ENCODE measurements at places on chromosomes 2 and 18.

DNA sequence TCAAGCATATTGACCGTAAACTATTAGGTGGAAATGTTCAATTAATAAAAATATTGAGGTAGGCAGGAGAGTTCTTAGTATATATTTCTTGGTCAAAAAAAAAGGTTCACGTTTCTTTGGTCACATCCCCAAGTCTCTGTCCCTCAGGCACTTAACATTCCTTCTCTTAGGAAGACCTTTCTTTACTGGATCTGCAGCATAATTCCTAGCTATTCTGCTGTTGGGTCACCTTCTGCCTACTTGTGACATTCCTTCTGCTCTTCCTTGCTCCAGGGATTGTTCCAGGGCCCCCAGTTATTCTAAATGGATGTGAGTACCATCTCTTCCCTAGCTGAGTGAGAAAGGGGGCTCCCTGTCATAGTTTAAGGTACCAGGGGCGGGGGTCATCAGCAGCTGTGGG lies 4.2 kb downstream of the UGP2 start:
- no peak for DNase-seq

- DNase-seq: no peak
These were observed 63.0 kb upstream of the STPG4 start for GRCh38 chr2:47218066-47218581.

DNA sequence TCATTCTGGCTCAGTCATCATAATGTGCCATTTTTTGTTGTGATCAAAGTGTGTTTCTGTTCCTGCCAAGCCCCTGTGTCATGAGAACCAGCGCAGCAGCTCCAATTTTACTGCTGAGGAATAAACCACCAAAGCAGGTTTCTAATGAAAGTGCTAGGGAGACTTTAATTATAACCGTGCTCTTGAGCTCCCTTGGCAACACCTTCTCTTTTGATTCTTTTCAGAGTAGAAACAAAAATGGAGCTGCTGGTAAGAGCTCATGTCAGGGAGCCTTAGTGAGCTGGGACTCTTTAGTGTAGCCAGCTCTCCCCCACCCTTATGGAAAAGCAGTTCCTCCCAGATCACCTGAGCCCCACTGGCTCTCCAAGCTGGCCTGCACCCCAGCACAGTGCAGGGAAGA lies 74.3 kb downstream of the LYPD1 start:
- no peak for DNase-seq

GRCh38 chr2:107349329-107349728 lies 463.4 kb upstream of the ST6GAL2 start:
- DNase-seq: no peak

- no peak for DNase-seq
These were observed 65.2 kb downstream of the KLHL14 start for GRCh38 chr18:32707586-32707985.

- DNase-seq: no peak
These were observed 65.3 kb downstream of the TWIST2 start for GRCh38 chr2:238912916-238913875.

GRCh38 chr18:67139899-67140298 lies 376.6 kb downstream of the DSEL start:
- DNase-seq: no peak
